ENCODE measurements at places on chromosomes 7 and 10.

- DNase-seq = no peak
These were observed 121.3 kb downstream of the PPP1R9A start for GRCh38 chr7:95028683-95029082.

GRCh38 chr7:159033956-159034355, 110.7 kb downstream of the VIPR2 start:
- no peak for DNase-seq

- DNase-seq = no peak
These were observed 127.0 kb downstream of the ATE1 start for GRCh38 chr10:121800831-121801230.

DNA sequence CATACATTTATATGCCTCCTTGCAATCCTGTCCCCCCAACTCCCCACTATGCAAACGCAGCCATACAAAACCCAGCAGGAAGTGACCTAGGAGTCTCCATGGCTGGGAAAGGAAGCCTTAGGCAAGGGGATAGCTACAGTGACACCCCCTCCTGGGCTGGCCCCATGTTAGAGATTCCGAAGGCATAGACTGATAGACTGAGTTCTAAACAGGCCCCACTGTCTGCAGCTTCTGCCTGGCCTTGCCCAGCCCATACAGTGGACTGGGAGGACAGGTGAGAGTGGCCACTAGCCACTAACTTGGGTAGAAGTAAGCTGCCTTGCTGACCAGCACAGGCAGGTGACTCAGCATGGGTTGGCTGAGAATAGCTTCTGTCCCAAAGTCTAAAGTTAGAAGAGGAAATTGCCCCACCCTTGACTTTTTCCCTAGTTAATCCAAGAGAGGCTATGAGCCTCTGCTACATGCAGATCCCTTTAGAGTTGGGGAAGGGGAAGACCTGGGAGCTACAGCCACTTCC, 106.3 kb downstream of the C10orf105 start:
- no peak for DNase-seq

- DNase-seq = no peak
These were observed 124.3 kb downstream of the SNX10 start for GRCh38 chr7:26416004-26416403.

GRCh38 chr7:67753891-67754290, 757.3 kb downstream of the TYW1 start:
- DNase-seq = no peak

- DNase-seq = peak; percentile 72
These were observed 74.2 kb downstream of the MAD1L1 start for GRCh38 chr7:2158331-2159175.

GRCh38 chr10:31604096-31604495, 285.1 kb downstream of the ZEB1 start:
- DNase-seq = no peak

- DNase-seq = no peak
These were observed 48.3 kb downstream of the ALOX5 start for GRCh38 chr10:45422207-45422865.

DNA sequence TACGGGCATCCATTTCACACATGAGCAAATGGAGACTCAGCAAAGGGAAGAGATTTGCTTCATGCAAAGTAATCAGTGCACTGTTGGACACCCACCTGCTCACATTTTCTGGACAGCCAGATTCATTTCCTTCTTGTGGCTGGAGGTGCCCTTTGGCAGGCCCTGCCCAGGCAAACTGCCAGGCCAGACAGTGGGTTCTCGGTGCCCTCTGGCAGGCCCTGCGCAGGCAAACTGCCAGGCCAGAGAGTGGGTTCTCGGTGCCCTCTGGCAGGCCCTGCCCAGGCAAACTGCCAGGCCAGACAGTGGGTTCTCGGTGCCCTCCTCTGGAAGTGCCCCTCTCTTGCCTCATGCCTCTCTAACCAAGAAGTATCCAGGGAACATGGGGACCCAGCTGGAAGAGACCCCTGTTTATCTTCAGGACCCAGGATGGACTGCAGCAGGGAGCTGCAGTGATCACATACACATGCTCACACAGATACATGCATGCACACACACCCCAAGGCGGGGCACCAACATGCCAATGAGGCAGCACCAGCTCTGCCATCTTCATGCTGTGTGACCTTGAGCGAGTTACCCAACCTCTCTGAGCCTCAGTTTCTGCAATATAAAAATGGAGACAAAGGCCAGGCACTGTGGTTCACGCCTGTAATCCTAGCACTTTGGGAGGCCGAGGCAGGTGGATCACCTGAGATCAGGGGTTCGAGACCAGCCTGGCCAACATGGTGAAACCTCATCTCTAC, 67.1 kb downstream of the OAT start:
- DNase-seq = no peak

DNA sequence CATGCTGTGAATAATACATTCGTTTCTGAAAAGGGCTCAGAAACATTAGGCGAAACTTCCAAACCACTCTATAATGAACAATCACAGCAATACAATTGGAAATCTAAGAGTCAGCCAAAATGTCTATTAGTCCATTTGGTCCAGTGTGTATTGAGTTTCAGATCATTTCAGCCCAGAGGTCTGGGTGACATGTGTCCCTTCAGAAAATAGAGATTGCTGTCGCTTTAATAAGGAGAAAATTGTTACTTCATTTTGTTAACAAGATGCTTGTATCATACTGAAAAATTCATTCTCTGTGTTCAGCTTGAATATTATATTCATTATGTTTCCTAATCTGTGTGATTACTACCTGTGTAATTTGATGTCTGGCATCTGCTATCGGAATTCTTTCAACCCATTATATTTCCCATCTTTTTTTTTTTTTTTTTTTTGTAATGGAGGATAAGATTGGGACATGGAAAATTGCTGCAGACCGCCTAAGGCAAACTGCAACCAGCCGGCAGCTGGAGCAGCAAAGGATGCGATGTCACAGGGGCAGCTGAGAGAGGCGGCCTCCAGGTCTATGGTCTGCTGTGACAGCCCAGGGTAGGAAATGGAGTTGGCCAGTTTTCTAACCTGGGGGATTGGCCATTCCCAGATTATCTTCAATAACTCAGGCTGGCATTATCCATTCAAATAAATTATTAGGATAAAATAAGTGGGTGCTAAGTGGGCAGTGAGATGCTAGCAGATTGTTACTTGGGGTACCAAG, 170.9 kb upstream of the NPVF start:
- DNase-seq = no peak

DNA sequence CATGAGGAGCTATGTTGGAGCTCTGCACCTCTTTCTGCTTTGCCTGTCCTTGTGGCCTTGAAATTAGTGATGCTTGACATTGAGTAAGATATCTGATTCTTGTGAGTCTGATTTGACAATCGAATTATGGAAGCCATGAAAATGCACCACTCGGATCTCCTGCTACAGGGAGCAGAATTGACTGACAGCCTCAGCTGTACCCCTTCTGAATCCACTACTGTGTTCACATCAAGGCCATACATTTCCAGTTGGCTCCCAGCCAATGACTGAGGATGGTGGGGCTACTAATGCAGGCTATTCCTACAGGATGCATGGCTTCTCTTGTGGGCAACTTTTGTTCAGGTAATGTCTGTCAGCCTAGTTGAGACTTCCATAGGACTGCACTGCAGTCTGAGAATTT, 321.9 kb downstream of the REEP3 start:
- DNase-seq = no peak

- DNase-seq = no peak
These were observed 52.7 kb downstream of the VWDE start for GRCh38 chr7:12350971-12351370.

DNA sequence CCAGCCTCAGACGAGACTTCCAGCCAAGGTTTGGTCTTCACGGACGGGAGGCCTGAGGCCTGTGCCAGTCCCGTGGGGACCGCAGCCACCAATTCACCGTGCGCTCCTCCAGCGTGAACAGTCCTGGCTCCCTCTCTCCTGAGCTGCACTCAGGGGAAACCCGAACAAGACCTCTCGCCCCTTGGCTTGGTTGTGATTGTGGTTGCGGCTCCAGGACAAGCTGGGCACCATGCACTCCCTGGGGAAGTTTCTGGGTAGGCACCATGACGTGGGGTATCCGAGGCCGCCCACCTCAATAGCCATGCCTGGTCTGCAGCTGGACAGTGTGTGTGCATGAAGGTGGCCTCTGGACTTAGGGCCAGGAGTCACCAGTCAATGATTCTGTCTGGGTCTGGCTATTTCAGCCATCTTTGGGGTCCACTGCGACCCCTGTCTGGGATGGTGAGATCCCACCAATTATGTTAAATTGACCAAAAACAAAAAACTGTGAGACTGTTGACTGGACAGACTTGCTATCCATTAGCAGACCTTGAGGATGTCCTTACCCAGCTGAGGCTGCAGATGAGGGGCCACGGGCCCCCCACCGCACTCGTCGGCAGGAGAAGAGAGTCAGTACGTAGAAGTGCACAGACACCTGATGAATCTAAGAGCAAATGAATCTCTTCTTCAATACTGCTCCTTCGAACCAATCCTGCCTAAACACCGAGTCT, 33.5 kb upstream of the EN2 start:
- DNase-seq = no peak

DNA sequence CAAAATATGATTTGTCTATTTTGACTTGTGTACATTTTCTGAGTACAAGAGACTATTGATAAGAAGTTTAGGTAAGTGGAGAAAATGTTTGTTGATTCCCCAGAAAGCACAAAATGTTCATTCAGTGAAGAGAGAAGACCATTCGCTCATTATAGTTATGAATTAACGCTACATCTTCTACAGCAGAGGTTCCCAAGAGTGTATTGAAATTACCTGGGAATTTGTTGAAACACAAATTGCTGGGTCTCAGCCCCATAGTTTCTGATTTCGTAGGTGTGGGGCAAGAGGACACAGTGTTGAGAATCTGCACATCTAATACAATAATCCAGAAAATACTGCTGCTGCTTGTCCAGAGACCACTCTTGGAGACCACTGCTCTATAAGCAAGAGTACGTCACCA, 24.2 kb downstream of the JAZF1 start:
- DNase-seq = no peak

DNA sequence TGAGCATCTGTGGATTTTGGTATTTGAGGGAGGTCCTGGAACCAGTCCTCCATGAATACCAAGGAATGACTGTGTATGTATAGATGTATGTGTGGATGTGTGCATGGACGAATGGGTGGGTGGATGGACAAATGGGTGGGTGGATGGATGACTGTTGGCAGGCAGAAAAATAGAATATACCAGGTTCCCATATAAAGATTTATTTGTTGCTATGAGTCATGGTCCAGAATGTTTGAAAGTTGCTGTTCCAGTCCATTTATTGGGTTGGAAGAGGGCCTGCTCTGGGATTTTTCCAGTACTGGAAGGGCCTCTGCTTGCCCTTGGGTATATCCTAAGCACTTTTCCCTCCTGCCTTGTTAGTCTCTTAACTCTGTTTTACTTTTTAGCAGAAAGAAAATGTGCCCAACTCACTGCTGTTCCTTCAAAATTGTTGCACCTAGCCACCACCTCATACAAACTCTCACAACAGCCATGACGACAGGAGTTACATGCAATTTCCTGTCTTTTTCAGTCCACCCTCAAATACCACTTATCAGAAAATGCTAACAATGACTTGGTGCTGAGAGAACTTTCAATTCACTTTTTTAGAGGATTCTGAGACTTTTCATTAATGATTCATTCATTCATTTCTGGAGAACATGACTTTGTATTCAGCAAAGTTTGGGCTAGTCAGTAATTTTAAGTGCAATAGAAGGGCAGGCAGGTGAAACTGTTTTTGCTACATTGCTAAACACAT, 108.1 kb downstream of the EEPD1 start:
- no peak for DNase-seq

DNA sequence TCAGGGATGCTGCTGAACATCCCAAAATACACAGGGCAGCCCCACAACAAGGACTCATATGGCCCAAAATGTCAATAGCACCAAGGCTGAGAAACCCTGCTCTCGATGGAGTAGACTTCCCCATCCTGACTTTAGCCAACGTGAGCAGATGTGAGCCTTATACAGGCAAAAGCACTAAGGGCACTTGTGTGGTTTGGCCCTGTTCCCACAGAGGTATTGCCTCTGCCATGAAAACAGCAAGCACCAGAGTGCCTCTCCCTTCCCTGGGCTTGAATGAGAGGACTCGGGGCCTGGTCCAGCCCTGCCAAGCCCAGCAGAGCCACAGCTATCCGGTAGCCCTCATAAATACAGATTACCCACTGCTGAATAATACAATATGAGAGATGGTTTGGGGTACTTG, 47.5 kb downstream of the ACSM6 start:
- DNase-seq = no peak

- DNase-seq = no peak
These were observed 41.9 kb downstream of the WIPI2 start for GRCh38 chr7:5231811-5232484.

- DNase-seq = no peak
These were observed 297.9 kb downstream of the GATA3 start for GRCh38 chr10:8352171-8353075.

- DNase-seq = no peak
These were observed 434.4 kb upstream of the MGMT start for GRCh38 chr10:129032372-129033313.

DNA sequence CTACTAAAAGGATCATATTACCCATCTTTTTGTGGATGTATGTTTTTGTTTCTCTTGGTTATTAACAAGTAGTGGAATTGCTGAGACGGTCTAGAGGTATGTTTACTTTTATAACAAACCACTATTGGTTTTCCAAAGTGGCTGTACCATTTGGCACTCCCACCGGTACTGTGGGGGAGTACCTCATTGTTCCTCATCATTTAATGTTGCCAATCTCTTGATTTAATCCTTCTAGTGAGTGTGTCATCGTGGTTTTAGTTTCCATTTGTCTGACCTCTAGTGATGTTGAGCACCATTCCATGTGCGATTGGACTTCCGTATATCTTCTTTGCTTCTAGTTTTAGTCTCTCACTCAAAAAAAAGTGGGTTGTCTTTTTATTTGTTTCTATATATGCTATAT, 50.4 kb downstream of the RBM33 start:
- no peak for DNase-seq

- DNase-seq = no peak
These were observed 171.2 kb downstream of the PTPRN2 start for GRCh38 chr7:158416283-158416933.

GRCh38 chr7:103009466-103010185, 65.0 kb downstream of the FBXL13 start:
- no peak for DNase-seq

- DNase-seq = no peak
These were observed 26.6 kb upstream of the LIPN start for GRCh38 chr10:88733215-88733614.

All from COR-L47 (cell line).